Hematopoietic multipotent progenitor cell treated with erythropoietin and hydrocortisone succinate and interleukin-3 and kit ligand, for 8 days (in vitro differentiated cells): ENCODE measurements at places on chromosomes 7 and 10.
A peak's percentile ranks its signal among the peaks of the same experiment; 100 is the strongest.

DNA sequence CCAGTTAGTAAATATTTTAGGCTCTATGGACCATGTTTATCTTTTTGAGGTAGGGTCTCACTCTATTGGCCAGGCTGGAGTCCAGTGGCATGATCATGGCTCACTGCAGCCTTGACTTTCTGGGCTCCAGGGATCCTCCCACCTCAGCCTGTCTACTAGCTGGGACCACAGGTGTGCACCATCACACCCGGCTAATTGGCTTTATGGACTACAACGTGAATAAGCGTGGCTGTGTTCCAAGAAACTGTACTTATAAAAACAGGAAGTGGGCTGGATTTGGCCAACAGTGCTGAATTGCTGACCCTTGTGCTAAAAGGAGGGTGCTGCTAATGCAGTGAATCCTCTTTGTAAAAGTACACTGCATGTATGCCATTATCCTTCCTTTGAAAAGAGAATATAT lies 111.7 kb upstream of the CDK13 start:
- peak; percentile 20 for DNase-seq

DNA sequence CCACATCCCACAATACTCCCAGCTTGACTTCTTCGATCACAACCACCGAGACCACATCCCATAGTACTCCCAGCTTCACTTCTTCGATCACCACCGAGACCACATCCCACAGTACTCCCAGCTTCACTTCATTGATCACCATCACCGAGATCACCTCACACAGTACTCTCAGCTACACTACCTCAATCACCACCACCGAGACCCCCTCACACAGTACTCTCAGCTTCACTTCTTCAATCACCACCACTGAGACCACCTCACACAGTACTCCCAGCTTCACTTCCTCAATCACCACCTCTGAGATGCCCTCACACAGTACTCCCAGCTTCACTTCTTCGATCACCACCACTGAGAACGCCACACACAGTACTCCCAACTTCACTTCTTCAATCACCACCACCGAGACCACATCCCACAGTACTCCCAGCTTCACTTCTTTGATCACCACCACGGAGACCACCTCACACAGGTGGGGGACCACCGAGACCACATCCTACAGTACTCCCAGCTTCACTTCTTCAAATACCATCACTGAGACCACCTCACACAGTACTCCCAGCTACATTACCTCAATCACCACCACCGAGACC lies 8.6 kb downstream of the MUC3A start:
- peak; percentile 11 for DNase-seq

DNA sequence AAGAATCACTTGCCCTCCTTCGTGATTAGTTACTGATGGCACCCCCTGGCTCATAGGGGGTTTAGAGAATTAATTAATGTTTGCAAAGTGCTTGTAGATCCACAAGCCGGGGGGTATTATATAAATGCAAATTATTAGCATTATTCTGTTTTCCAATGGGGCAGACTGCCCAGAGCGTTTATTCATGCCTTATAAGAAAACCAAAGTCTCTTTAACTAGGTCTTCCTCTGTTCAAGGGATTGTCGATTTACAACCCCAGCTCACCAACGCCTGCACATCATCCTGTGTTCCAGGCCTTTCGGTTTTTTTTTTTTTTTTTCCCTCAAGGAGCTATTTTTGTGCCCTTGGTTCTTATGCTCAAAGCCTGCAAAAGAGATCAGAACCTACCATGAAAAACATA lies 630.7 kb downstream of the PARD3 start:
- no peak for DNase-seq

DNA sequence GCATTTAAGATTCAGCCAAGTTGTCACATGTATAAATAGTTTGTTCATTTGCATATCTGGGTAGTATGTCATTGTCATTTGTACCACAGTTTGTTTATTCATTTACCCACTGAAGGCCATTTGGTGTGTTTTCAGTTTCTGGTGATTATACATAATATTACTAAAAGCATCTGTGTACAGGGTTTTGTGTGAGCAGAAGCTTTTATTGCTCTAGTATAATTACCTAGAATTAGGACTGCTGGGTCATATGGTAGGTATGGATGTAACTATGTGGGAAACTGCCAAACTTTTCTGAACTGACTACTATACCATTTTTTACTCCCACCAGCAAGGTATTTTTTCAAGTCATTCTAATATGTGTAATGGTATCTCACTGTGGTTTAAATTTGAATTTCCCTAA lies 584.0 kb upstream of the GHITM start:
- no peak for DNase-seq

GRCh38 chr7:95397381-95397780 lies 1.2 kb upstream of the PON3 start:
- no peak for DNase-seq

DNA sequence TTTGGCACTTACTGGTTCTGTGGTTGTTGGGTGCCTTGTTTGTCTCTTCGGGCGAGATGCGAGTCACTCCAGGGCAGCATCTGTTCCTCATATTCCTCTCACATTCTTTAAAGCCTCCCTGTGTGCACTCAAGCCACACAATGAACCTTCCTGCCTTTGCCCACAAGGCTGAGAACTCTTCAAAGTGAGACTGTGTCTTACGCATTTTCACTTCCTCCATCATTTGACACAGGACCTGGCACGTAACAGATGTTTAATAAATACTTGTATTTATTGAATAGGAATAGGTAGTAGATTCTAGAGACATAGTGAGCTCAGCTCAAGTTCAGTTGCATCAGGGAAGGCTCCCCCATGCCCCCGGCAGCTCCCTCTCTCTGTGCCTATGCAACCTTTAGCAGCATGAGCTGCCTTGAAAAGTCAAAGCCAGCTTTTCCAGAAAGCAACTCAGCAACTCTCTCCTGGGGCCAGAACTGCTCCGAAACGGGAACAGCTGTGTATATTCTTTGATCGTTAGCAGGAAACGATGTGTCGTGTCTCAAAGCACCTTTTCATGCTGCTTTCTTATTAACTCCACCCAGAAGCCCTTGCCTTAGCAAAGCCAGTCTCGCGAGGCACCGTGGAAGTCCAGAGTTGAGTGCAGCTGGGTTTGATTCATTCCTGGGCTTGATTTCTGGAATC lies 97.5 kb downstream of the PFKFB3 start:
- DNase-seq: no peak

- DNase-seq: peak; percentile 95
Observed at GRCh38 chr10:72637398-72637857, 11.5 kb upstream of the MICU1 start.

- DNase-seq: peak; percentile 44
Observed at GRCh38 chr10:109773288-109774120, 149.8 kb downstream of the XPNPEP1 start.

DNA sequence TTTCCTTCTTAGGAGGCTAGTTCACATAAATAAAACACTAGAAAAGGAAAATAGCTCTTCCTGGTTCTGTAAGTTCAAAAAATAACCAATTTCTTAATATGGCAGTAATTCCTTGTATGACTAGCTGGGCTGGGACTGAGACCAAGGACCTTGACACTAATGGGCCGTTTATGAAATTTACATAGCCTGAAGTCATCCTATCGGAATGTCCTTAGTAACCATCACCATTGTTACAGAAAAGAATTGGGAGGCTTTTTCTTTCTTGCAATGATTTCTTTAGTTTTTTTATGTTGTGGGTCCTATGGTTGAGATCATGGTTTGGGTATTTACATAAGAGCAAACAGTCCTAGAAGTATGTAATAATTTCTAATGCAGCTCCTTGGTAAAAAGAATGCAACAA lies 87.1 kb upstream of the HDAC9 start:
- no peak for DNase-seq

DNA sequence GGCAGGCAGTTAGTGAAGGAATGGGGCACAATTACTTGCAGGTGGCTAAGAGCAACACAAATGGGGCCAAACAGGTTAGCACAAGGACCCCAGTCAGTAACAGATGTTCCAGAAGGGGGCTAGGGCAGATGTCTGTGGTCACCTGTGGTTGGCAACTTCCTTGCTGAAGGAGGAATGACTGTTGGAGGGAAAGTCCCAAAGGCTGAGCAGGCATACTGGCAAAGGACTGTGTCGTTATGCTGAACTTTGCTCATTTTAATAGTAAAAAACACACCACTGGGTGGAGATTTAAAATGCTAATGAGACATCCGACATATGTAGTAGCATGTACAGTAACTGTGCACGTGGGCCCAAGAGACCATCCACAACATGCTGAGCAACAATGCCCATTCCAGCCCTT lies 511.6 kb downstream of the CALN1 start:
- no peak for DNase-seq
